Activated T-cell treated with anti-CD3 and anti-CD28 coated beads, Interleukin-2, amount 50 U/mL, for 72 hours (primary cell): ENCODE measurements at places on chromosomes 12 and 14. TPM values are rescaled to one million over a fixed set of nuclear protein-coding genes. Genes with fewer than 3 reads are reported as not detected.

The IRAK3 gene
- 1.3 TPM for total RNA-seq

The GALNT9 gene
- total RNA-seq = 0.53 TPM

The RAD9B gene
- total RNA-seq = 2.3 TPM

The LALBA gene
- total RNA-seq = not detected

The CLEC14A gene
- total RNA-seq = not detected

The AJUBA gene
- 2.2 TPM for total RNA-seq

The TAS2R46 gene
- total RNA-seq = 0.72 TPM

The TOX4 gene
- total RNA-seq = 72.4 TPM

The GSG1 gene
- not detected for total RNA-seq

The RDH16 gene
- 1.5 TPM for total RNA-seq

The SLC35E3 gene
- 5.6 TPM for total RNA-seq

The MORN3 gene
- total RNA-seq = 3.2 TPM

The PDE6H gene
- not detected for total RNA-seq

The OR5AU1 gene
- total RNA-seq = not detected

The PDE3A gene
- not detected for total RNA-seq

The CLEC9A gene
- total RNA-seq = not detected

The GPRC5A gene
- 0.60 TPM for total RNA-seq

The MYF6 gene
- total RNA-seq = not detected

The SLC25A47 gene
- not detected for total RNA-seq

The LARP4 gene
- total RNA-seq = 66.1 TPM

The GPR132 gene
- total RNA-seq = 49.6 TPM

The COX8C gene
- total RNA-seq = not detected

The INSM2 gene
- 0.16 TPM for total RNA-seq

The ARF3 gene
- total RNA-seq = 73.5 TPM

The TMPRSS12 gene
- total RNA-seq = not detected

The SLC8A3 gene
- total RNA-seq = 0.93 TPM

The ANO2 gene
- total RNA-seq = not detected

The TBX5 gene
- total RNA-seq = not detected

The FAIM2 gene
- total RNA-seq = 0.39 TPM
